ENCODE measurements at places on chromosomes 5 and 9.

DNA sequence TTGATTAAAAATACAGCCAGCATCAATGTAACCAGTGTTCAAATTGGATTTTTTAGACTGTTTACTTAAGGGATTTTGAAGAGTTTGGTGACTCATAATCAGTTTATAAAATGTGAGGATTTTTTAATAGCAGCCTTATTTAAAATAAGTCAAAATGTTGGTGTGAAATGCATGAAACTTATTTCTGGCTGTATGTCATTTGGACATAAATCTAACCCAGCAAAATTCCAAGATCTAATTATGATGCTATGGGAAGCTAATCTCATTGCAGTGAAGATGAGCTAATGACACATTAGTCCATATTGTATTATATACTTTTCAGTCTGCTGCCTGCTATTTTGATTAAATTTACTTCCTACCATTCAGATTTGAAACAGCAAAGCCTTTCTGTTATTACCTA is 140.3 kb downstream of the AOPEP start:
- no peak for DNase-seq

DNA sequence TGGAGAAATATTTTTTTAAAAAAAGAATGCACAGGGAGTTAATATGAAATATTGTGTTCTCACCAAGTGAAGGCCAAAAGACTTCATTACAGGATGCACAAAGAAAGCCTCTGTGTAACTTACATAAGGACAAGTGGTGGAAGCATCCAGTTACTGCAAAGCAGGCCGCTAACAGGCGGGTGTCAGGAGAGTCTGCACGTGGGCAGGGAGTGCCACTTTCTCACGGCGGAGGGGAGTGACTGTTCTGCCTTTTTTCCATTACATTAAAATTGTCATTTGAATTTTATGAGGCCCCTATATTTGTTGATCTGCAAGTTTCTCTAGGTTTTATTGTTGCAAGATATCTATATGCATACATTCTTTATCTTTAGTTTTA is 28.1 kb upstream of the SPATA31E1 start:
- no peak for DNase-seq

GRCh38 chr9:112887381-112887780 is 3.3 kb downstream of the SLC46A2 start:
- no peak for DNase-seq

GRCh38 chr5:72018143-72018803 is 89.0 kb upstream of the MAP1B start:
- DNase-seq: peak; percentile 48

DNA sequence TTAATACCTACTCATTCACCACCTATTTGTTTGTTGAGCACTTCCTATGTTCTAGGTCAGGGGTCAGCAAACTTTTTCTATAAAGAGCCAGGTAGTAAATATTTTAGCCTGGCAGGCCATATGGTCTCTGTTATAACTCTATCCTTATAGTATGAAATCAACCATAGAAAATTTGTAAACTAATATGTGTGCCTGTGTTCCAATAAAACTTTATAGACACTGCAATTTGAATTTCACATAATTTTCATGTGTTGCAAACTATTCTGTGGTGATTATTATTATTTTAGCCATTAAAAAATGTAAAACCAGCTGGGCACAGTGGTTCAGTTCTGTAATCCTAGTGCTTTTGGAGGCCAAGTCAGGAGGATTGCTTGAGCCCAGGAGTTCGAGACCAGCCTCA is 78.8 kb upstream of the GRHPR start:
- no peak for DNase-seq

- no peak for DNase-seq
Observed at GRCh38 chr9:115127191-115127817, 9.3 kb upstream of the TNC start.

DNA sequence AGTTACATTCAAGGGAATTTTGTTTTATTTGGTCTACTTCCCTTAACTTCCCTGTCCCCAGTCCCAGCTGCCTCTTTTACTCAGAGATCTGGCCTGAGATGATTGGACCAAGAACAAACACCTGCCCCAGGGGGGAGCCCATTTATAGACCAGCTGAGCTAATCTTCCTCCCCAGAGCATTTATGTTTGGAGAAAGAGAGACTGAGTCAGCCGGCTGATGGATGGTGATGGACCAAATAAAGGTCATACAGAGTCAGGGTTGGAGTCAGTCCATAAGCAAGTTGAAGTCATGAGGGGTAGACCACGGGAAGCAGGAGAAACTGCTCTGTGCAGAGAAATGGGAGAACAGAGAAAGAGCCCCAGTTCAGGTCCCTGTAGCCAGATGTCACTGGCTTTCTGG is 77.7 kb downstream of the TMEM174 start:
- DNase-seq: no peak

- no peak for DNase-seq
Observed at GRCh38 chr5:169670769-169671525, 33.9 kb downstream of the DOCK2 start.

DNA sequence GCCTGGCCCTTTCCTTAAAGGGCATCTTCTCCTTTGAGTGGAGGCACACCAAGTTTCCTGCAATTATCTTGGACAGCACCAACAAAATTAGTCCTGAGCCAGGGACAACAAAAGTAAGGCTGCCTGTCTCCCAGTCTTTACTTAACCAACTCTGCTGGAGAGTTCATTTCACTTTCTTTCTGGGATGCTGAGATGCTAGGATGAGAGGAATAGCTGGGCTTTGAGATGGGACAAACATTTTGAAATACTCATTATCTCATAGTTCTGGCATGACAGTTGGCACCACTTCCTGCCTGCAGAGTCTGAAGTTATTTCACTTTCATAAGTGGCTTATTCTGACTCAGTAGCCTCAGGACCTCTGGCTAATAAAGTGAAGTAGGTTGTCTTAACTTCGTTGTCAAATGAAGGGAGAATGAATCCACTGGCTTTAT is 157.0 kb downstream of the C9orf152 start:
- DNase-seq: no peak

- DNase-seq: no peak
Observed at GRCh38 chr5:68534131-68534940, 318.8 kb downstream of the PIK3R1 start.

DNA sequence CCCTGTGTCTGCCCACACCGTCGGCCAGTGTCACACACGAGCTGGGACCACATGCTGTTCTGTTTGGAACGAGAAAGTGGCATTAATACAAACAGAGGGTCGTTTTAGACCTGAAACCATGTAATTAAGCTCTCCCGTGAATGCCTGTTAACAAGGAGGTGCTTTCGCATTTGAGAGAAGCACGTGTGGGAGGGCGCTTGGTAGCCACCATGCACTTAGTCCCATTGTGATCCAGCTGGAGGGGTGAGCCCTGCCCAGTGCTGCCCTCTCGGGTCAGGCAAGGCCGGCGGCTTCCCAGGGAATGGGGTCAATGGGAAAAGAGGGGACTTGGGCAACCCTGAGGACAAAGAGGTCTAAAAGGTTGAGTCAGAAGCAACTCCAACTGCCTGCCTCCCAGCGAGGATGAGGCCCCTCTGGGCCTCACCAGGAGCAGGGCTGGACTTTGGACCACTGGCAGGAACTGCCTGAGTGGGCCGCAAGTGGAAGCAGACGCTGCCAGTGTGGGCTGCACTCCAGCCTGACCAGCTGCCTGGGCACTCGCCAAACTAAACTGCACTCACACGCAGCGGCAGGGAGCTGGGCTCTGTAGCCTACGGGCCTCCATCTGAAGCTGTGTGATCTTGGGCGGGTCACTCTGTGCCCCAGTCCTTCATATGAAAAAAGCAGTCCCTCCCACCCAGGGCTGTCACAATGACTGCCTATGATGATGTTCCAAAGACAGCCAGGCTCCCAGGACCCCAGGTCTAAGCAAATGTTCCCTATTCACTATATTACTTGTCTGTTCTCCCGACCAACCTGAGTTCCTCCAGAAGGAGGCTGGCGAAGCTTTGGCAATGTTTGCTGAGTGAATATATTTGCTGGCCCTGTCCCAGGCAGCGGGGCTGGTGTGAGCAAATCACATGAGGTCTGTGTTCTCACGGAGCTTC is 195.7 kb downstream of the CDK5RAP2 start:
- DNase-seq: no peak

- DNase-seq: no peak
Observed at GRCh38 chr9:87707805-87708506, 18.0 kb upstream of the CTSL start.

GRCh38 chr5:39534690-39535089 is 109.9 kb upstream of the DAB2 start:
- DNase-seq: no peak

GRCh38 chr9:11821306-11821975 is 871.7 kb upstream of the TYRP1 start:
- DNase-seq: no peak

DNA sequence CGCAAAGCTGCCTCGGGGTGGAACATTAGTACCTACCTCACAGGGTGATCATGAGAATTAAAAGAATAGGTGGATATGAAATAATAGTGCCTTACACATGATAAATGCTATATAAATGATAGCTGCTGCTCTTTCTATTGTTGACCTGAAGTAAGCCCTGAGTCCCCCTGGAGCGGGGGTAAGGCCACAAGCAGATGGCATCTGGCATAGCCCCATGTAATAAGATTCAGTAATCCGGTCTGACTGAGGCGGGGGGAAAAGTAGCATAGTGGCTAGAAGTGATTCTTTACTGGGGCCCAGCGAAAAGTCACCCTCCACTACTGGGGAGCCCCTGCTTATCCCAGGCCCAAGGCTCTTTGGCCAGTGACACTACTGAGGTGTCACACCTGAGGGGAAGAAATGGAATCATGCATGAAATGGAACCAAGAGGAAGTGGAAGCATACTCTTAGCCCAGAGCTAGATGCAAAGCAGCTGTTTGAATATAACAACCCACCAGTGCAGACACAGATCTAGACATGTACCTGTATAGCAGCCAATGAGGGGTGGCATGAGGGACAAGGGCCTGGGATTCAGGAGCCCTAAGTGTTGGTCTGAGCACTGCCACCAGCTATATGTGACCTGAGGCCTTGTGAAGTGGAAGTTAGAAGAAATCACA is 16.1 kb upstream of the FGFR4 start:
- DNase-seq: no peak

DNA sequence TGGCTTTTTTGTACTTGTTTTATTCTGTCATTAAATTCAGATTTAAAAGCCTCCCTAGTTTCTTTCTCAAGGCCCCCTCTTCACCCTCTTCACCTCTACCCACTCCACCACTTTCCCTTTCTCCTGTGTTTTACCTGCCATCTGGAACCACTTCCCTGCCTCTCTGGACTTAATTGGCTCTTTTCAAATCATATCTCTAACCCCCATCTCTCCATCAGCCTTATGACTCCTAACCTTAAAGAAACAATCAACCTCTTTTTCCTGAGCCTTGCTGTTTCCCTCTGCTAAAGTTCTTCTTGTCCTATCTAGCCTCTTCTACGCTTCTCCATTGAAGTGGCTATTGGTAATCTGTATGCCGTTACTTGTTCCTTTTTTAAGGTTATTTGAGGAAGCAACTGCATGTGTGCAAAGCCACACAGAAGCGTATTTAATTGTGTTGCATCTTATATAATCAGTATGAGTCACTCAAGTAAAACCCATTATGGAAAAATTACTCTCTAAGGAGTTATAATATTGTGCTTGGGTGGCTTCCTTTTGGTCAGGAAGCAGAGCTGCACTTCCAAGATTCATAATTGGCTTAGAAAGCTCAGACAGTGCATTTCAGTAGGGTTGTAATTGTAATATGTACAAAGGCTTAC is 653.6 kb upstream of the ITGA1 start:
- DNase-seq: no peak

DNA sequence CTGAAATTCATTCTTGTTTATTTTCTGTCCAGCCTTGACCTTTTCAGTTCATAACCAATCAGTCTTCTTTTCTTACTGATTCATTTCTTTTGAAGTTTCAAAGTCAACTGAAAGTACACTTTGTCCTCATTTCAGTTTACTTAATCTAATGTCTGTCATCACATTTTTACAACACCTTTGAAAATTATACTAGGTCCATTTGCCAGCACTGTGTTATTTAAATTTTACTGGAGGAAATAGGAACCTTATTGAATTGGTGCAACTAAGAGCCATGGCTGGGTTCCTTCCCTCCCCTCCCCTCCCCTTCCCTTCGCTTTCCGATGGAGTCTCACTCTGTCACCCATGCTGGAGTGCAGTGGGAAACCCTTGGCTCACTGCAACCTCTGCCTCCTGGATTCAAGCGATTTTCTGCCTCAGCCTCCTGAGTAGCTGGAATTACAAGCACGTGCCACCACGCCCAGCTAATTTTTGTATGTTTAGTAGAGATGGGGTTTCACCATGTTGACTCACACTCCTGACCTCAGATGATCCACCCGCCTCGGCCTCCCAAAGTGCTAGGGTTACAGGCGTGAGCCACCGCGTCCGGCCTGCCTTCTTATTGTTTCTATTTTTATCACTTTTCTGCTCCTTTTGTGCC is 6.3 kb downstream of the RMI1 start:
- DNase-seq: no peak

DNA sequence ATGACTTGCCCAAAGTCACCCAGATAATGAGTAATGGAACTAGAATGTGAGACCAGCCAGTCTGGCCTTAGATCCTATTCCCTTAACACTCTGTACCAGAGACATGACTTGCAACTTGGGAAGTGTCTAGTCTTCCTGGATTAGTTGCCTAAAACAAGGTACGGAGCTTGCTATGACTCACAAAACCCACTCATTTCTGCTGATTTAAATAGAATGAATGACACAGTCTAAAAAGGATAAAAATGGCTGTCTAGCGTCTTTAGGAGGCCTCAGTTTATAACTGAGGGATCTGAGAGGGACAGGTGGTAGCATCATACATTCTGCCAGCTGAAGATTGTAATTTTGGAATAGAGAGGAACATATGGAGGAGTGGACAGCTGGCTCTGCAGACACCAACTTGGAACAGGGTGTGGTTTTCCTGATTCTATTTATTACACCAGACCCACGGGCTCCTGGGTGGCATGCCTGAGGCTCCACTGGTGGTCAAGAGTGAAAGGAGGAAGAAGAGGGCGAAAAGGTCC is 62.7 kb downstream of the ABLIM3 start:
- DNase-seq: no peak

GRCh38 chr5:55219770-55220169 is 7.3 kb downstream of the MCIDAS start:
- DNase-seq: no peak

DNA sequence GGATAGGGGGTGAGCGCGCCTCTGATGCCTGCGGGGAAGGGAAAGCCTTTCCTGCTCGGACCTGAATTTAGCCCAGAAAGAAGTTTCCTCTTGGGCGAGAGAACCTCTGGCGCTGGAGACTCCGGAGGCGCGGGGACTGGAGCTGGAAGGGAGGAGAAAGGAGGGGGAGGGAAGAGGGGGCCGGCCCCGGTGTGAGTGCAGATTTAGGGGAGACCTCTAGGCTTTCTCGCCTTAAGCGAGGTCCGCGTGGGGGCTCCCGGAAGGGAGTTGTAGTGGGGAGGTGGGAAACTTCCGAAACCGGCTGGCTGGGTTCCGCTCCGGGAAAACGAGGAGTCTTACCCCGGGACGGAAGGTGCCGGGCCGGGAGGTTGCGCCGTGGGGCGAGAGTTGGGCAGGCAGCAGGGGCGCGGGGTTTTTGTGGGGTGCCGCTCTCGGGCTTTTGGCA is 1.3 kb downstream of the PCSK5 start:
- DNase-seq: peak; percentile 1

GRCh38 chr9:78622126-78622525 is 325.2 kb downstream of the PSAT1 start:
- no peak for DNase-seq
